ENCODE measurements at places on chromosomes 4 and X. TPM values are rescaled to one million over a fixed set of nuclear protein-coding genes. Genes with fewer than 3 reads are reported as not detected.

The MAGIX gene
- total RNA-seq = 1.9 TPM

The DKC1 gene
- 150 TPM for total RNA-seq

The RHOXF2B gene
- total RNA-seq = not detected

The FAM9B gene
- total RNA-seq = 0.06 TPM

The AKAP4 gene
- total RNA-seq = not detected

The H2BW1 gene
- total RNA-seq = not detected

The DMRTC1 gene
- total RNA-seq = not detected

The MAGEE1 gene
- total RNA-seq = 3.4 TPM

The MAGED4 gene
- total RNA-seq = 8.9 TPM

The VSIG1 gene
- total RNA-seq = 0.12 TPM

The VEGFD gene
- total RNA-seq = 0.46 TPM

The POU3F4 gene
- not detected for total RNA-seq

The SULT1B1 gene
- total RNA-seq = not detected

The TMEM164 gene
- total RNA-seq = 111 TPM

The UGT2A1 gene
- total RNA-seq = not detected

The MAPK10 gene
- 0.29 TPM for total RNA-seq

The BCAP31 gene
- 339 TPM for total RNA-seq

The MAGEC2 gene
- not detected for total RNA-seq

The DGKQ gene
- 7.9 TPM for total RNA-seq

The MAP7D2 gene
- total RNA-seq = 6.3 TPM

The TRAM1L1 gene
- total RNA-seq = 0.50 TPM

The SSX4 gene
- total RNA-seq = not detected

The VMA21 gene
- total RNA-seq = 27.1 TPM

The GIMD1 gene
- total RNA-seq = not detected

The NSUN7 gene
- 0.39 TPM for total RNA-seq

The PLP1 gene
- not detected for total RNA-seq

The FGFBP1 gene
- 2.5 TPM for total RNA-seq

The RASGEF1B gene
- total RNA-seq = 0.05 TPM

The ETNPPL gene
- total RNA-seq = not detected

The NUDT10 gene
- 1.4 TPM for total RNA-seq

The CABS1 gene
- total RNA-seq = not detected

The UGT2B15 gene
- 0.14 TPM for total RNA-seq

The DKK2 gene
- total RNA-seq = not detected

The ATP1B4 gene
- 0.02 TPM for total RNA-seq

The SH3D19 gene
- total RNA-seq = 17.8 TPM

The CLNK gene
- total RNA-seq = not detected

The STK26 gene
- 8.8 TPM for total RNA-seq

The ADH1B gene
- total RNA-seq = not detected

The XAGE2 gene
- total RNA-seq = not detected

The ARHGEF38 gene
- not detected for total RNA-seq

The ALAS2 gene
- total RNA-seq = not detected

The MAGEB17 gene
- total RNA-seq = not detected
